Cortex of kidney (tissue), 1 donor: ENCODE measurements at places on chromosomes 11 and 22.

DNA sequence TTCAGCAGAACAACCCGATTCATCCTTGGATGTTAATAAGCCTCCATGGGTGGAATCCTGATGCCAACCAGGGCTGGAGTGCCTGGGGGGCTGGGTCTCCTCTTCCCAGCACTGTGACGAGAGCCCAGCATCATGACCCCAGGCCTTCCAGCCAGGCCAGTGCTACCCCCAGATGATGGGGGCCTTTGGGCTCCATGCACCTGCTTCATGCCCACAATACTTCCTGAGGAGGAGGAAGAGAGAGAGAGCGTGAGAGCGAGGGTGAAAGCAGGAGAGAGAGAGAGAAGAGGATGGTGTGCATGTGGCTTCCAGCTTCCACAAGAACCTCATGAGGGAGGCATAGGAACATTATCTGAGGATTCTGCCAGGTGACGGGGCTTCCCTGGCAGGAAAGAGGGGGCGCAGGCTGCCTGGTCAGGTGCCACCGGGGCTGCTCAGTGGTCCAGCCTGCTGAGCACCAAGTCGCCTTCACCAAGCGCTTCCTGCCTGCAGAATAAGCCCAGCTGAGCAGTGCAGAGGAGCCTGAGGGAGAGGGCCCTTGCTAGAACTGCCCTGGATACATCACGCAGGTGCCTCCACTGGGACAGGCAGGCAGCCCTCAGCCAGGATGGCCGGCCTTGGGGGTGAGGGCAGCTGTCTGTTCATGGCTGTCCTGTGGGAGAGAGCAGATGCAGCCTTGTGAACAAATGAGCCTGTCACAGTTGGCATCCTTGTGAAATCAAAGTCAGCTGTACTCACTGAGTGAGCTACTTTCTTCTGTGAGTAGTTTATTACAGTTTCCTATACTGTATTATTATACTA lies 243.3 kb upstream of the B3GAT1 start:
- DNase-seq = no peak

DNA sequence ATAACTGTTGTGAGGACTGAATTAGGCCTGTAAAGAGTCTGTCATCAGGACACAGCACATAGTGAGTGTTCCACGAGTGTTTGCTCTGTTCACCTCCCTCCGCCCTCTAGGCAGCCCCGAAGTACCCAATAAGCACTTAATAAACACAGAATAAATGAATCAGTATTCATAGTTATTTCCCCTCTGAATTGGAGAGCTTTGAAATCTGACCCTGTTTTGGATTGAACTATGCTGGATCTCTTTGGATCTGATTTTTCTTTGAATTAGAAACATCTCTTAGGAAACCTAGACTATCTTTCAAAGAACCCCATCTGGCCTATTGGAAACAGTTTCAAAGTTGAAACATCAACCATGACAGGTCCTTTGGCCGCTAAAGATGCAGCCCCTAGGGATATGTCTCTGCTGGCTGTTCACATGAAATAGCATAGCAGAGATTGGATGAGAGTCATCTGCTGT lies 615.5 kb downstream of the NTM start:
- DNase-seq = no peak

GRCh38 chr11:117199053-117199915 lies at the start of gene TAGLN:
Gene TAGLN (plus strand): TSS chr11:117199370. CDS start chr11:117203014, 3,644 bp downstream.
- DNase-seq = no peak

- DNase-seq = no peak
These were observed 128.4 kb downstream of the ARHGAP8 start for GRCh38 chr22:44880610-44881290.

DNA sequence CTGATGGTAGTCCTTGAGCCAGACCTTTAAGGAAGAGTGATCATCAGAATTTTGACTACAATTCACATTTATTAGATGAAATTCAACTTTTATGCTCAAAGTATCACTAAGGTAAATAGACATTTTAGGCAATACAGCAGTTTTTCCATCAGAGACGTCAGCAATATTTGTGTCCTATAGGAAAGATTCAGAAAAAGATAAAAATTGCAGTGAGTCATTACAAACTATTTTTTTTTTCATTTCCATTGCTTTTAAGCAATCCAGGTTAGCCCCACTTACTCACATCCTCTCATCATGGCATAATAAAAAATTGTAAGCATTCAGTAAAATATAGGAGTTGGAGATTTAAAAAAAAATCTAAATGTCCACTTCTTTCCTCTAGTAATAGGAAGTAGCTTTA lies 46.9 kb downstream of the MSANTD4 start:
- DNase-seq = no peak

GRCh38 chr11:22115470-22116029 lies 77.3 kb upstream of the ANO5 start:
- DNase-seq = no peak

DNA sequence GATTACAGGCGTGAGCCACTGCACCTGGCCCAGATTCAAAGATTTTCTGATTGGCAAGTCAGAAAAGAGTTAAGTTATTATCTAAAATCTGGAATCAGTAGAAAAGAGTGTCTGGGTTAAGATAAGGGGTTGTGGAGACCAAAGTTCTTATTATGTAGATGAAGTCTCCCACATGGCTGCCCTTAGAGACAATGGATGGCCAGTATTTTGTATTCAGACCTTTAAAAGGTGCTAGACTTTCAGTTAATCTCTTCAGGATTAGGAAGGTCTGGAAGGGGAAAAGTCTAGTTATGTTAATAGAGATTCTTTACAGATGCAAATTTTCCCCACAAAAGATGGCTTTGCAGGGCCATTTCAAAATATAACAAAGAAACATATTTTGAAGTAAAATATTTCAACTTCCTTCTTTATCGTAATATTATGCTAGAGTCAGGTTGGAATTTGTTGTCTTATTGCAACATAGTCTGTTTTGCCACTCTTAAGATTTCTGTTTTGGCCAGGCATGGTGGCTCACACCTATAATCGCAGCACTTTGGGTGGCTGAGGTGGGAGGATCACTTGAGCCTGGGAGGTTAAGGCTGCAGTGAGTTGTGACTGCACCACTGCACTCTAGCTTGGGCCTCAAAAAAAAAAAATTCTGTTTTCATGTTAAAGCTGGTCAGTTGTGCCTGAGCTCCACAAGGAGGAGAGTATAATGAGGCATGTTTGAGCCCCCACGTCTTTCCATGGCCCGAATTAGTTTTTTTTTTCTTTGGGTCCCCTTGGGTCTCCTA lies 14.0 kb downstream of the GRAMD1B start:
- DNase-seq = no peak

GRCh38 chr11:117443266-117444186 lies 115.9 kb downstream of the CEP164 start:
- no peak for DNase-seq

- no peak for DNase-seq
These were observed 10.9 kb downstream of the RCOR2 start for GRCh38 chr11:63906087-63906486.

DNA sequence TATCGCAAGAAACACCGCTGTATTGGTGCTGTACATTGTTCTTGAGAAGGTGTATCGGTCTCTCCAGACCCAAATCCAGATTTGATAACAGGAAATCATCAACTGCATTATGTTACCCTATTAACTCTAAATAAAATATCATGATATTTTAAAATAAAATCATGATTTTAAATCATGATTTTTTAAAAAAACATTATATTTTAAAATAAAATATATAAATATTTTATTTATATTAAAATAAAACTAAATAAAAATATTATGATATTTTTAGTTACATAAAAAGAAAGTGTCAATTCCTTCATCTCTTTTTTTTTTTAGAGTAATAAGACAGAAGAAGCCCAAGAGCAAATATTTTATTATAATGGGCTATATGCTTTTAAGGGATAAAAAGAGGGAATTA lies 27.6 kb downstream of the RBMXL2 start:
- no peak for DNase-seq

GRCh38 chr11:15223318-15223717 lies 108.6 kb downstream of the INSC start:
- DNase-seq = no peak

DNA sequence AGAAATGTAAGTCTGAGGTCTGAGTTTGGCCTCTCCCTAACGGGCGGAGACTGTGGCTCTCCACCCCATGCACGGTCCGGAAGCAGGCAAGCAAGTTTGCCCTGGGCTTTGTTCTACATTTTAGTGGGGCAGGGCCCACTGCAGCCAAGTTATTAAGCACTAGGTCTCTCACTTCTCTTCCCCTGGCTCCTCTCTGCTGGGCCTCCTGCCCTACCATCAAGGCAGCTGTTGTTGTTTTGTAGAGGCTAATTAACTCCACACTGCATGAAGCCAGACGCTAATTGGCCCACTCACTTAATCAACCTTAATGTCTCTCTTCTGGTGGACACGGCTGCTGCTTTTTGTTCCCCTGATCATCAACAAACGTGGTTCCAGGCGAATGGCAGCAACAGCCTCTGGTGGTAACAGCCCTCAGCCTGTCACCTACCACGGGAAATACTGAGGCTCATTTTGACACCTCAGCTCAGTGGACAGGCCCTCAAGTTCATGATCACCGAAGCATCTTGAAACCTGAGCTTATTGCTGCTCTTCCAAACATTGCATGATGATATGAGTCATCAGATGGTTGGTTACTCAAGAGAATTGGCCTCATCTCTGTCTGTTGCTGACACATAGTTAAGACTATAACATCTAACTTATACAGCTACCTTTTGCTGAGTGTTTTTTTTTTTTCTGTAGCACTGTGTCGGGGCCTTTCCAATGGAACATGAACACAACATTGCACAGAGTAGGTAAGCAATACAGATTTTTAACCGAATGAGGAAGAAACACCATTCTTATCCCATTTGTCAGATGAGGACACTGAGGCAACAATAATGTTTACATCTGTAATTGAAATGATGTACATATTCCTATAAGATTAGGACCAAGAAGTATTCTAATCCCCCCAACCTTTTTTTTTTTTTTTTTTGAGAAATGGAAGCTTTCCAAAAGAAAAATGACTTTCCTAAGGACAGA lies 20.8 kb upstream of the LMO2 start:
- no peak for DNase-seq

GRCh38 chr11:71188886-71189767 lies 63.2 kb downstream of the SHANK2 start:
- DNase-seq = no peak

DNA sequence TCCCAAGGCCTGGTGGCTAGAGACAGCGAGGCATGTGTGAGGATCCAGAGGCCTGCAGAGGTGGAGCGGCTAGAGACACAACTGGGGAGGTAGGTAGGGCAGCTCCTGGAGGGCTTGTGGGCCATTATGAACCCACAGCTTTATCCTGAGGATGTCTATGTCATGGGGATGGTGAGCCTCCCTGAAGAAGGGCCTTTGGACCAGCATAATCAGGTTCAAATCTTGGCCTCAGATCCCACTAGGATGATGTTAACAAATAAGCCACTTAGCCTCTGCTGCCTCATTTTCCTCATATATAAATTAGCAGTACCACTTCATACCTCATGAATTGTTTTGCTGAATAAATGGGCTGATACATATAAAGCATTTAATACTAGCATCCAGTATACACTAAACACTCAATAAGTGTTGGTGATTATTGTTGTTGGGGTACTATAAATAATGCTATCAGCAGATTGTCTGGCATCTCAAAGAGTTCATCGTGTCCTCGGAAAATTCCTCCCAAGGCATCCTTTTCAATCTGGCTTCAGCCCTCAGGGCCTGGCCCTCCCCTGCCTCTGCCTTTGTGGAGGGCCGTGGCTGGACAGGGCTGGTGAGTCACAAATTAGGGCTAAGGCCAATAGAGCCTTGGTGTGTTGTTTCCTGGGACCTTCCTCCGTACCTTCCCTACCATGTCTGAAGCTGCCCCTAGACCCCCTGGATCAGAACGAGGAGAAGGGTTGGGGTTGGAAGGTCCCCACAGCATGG lies 30.9 kb upstream of the LRRC32 start:
- DNase-seq = no peak

DNA sequence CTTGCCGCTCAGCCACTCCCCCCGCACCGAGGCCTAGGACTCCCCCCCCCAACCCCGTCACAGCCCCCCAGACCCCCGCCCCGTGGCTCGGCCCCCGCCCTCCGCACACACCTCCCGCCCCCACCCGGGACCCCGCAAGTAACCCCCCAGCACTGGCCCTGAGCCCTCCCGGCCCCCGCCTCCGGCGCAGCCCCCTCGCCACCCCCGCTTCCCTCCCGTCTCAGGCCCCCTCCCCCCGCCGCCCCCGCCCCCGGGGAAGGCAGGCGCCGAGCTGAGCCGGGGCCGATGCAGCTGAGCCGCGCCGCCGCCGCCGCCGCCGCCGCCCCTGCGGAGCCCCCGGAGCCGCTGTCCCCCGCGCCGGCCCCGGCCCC lies 1.5 kb downstream of the SHANK3 start:
- no peak for DNase-seq

DNA sequence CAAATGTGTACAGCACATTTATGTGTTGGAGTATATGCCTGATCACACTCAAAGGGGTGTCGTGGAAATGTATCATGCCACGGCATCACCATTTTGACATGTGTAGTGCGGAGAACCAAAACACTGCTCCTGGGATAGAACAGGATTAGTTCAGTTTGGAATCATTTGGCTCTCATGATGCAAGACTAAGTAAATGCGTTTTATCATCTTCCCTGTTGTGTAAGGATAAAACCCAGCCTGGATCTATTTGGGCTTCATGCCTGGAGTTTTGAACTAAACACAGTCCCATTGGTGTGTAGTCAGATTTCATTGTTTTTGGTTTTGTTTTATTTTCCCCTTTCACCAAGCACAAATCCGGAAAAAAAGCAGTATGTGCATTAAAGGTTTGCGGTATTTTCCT lies 574.3 kb downstream of the NTM start:
- DNase-seq = no peak

DNA sequence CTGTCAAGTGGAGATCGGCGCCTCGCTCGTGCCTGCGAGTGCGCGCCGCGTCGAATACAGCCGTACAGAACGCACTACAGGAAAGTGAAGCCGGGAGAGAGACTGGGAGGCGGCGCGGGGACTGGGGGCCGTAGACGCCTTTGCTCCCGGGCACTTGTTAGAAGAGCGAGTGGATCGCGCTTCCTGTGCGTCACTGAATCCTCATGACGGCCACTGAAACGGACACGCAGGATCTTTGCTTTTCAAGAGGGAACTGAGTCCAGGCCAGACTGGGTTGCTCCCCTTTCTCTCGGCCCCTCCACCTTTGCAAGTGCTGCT lies 314 bp downstream of the RIC8A start:
- DNase-seq = no peak

- no peak for DNase-seq
These were observed 15.1 kb downstream of the MN1 start for GRCh38 chr22:27786291-27786932.

DNA sequence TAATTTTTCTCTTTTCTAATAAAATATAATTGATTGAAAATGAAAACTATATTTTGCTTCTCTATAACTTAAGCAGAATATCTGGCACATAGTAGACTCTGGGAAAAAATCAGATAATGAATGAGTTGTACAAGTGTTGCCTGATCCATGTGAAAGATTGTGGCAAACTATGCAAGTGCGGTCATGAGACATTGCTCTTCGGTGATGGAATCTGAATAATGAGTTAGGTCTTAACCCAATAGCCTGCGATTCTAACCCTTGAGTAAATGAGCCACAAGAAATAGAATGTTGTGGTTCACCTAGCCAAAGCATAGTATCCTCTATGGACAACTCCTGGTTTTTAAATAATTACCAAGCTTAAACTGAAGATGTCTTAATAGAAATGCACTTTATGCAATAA lies 333.7 kb upstream of the LUZP2 start:
- DNase-seq = no peak
